ENCODE measurements at places on chromosomes 13 and 19.
A peak's percentile ranks its signal among the peaks of the same experiment; 100 is the strongest.

- DNase-seq: no peak
Measured at GRCh38 chr19:54431255-54431838, 16.1 kb downstream of the TTYH1 start.

GRCh38 chr13:97284558-97284957, 62.4 kb downstream of the MBNL2 start:
- DNase-seq: no peak

- DNase-seq: peak; percentile 61
Measured at GRCh38 chr13:113951246-113951999, 22.5 kb downstream of the C13orf46 start.

- peak; percentile 40 for DNase-seq
Measured at GRCh38 chr13:43303033-43303729, 279.8 kb downstream of the DNAJC15 start.

GRCh38 chr13:100212904-100213553, 124.1 kb downstream of the PCCA start:
- no peak for DNase-seq

DNA sequence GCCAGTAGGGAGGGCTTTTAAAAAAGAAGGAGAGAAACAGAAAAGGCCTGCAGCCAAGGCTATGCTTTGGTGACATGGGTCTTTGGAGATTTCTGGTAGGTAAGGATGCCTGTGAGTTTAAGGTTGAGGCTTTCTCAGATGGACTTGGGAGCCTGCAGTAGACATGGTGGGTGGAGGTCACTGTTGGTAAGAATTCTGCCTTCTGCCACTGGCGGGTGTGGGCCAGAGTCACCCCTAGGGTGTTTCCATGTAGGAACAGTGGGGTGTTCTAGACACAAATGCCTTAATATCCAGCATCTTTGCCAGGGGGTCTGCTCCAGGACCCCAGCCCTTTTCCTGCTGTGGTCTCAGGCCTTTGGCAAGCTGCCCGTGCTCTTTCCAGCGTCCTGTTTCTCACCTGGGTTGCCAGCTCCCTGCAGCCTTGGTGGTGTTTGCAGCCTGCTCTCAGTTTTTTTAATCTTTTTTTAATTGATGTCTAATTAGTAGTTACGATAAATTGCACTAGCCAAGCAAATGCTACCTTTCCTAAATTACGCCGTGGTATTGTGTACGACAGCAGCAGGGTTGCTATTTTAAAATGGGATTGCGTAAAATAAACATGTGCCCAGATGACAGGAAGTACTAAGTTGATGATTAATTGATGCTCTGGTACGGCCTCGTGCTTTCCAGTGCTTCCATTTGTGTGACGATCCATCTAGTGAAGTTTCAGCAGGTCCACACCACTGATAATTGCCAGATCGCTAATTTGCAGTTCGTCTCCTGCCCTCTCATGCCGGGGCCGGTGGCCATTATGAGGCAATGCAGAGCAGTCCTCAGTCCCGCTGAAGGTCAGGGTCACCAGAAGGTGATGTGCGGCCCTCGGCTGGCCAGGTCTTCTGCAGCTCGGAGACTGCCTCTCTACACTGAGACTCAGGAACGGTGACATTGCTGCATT, 35.3 kb upstream of the NPAS1 start:
- no peak for DNase-seq

- no peak for DNase-seq
Measured at GRCh38 chr13:61255040-61255796, 160.4 kb downstream of the PCDH20 start.

DNA sequence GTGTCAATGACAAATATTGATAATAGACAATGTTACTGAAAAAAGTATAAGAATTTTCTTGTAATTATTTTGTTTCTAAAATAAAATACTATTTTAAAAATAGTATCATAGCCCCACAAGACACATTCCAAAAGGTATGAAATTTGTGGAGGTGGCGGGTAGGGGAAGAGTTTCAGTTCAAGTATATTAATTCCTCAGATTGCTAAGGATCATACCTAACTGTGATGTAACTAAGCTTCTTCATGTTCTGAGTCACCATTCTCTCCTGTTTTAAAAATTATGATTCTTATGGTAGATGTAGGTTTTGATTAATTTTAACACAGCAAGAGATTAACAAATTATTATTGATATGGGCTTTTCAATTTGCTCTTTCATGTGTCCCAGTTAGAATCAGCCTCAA, 61.3 kb downstream of the MYO16 start:
- no peak for DNase-seq

DNA sequence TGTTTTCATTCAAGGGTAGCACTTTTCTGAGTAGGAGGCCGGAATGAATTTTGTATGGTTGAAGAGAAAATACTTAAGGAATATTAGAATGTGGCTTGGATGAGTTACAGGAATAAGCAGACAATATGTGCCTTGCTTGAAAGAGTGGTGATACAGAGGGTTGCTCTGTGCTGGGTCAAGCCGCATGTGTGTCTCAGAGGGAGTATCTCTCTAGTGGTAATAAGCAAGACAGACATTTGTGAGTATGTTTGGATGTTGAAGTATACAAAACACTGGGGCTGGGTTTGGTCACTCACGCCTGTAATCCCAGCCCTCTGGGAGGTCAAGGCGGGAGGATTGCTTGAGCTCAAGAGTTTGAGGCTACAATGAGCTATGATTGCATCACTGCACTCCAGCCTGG, 103.9 kb downstream of the LMO7 start:
- no peak for DNase-seq

DNA sequence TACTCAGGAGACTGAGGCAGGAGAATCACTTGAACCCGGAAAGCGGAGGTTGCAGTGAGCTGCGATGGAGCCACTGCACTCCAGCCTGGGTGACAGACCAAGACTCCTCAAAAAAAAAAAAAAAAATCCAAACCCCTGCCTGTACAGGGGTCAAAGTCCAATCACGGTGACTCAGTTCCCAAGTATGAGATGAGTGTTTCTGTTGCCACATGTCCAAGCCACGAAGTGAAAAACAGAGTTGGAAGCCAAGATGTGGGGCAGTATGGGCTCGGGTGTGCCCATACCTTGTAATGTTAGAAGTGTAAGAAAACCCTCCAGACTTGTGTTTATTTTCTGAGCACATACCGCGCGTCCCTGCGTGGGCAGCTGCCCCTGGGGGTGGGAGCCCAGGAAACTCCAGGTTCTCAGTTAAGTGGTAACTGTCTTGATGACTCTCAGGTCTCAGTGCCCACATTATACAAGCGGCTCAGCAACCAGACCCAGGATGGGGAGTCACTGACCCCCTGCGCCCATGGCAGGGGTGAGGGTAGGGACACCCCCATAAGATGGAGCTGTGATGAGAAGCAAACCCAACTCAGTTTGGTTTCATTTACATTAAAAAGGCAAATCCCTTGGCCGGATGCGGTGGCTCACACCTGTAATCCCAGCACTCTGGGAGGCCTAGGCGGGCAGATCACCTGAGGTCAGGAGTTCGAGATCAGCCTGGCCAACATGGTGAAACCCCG, 1.2 kb upstream of the GPX4 start:
- no peak for DNase-seq

- no peak for DNase-seq
Measured at GRCh38 chr13:36753176-36753575, 65.8 kb upstream of the RFXAP start.

DNA sequence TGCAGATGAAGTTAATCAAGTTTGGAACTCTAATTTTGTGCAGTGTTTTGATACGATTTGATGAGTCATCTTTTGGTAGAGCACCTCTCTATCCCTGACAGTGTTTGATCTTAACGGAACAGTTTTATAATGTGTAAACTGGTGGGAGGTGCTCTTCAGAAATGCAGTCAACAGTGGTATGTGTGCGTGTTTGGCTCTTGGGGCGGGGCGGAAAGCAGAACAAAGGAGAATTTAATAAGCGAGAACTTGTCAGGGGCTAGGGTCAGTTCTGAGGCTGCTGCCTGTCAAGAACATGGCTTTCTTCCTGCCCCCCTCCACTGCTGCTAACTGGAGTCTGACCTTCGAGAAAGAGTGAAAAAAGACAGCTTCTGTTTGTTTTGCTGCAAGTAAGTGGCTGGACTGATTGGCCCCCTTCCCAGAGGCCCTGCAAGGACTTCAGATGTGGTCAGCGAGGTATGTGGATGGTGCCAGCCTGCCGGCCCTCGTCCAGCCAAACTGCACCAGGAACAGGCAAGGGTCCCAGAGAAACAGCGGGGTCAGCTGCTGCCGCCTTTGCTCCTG, 40.8 kb downstream of the BBC3 start:
- peak; percentile 73 for DNase-seq

DNA sequence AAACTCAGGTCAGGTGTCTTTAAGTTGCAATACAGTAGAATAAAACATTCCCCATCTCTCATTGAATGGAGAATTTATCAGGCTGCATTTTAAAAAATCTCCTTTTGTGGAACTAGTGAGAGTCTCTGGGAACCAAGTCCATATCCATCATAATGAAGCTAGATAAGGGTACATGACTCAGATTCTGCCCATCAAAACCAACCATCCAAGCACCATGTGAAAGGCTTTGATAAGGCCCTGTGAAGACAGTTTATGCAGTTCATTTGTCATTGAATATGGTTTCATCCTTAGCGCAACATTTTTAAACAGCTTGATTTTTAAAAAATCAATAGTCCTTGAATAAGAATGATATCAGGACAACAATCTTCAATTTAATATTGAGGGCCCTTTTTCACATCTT, 56.3 kb upstream of the DIAPH3 start:
- DNase-seq: no peak

- no peak for DNase-seq
Measured at GRCh38 chr19:33248553-33248953, 22.9 kb upstream of the SLC7A10 start.

DNA sequence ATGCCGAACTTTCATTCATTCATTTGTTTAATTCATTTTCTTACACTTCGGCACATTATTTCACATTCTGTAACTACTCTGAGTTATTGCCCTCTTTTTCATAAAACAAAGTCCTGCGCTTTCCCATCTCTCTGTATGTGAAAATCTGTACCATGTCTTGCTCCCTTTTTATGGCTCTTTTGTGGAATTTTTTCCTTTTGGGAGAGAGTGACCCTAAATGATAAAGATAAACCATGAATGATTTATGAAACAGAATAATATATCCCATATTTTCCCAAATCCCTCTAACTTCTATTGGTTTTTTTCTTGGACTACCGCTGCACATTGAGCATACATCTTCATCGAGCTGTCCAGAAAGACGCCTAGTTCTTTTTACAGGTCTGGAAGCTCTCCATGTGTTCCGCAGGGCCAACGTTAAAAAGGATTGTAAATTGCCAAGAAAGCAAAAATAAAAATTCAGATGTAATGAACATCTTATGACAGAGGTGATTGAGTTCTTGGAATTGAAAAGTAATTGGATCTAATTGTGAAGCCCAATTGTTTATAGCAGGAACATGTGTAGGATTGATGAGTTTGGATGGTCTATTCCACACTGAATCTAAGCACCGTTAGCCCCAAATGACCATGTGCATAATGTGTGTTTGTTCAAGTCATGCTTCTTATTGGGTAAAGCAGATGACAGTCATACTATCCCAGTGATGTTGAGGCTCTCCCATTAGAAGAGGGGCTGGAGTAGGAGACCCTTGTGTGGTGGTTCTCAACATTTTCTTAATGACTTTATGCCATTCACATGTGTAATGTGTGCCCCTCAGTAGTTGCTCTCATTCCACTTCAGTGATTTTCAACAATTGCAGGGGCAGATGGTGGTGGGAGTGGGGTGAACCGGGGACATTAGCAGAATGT, 378.9 kb downstream of the DLEU7 start:
- no peak for DNase-seq

DNA sequence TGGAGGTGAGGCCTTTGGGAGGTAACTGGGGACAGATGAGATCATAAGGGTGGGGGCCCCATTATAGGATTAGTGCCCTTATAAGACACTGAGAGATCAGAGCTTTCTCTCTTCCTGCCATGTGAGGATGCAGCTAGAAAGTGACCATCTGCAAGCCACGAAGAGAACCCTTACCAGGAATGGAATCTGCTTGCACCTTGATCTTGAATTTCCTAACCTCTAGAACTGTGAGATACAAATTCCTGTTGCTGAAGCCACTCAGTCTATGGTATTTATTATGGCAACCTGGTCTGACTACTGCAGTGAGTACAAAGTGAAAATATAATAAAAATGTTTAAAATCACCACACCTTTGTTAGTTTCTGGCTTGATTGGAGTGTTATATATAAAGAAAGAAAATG, 388.0 kb downstream of the LMO7 start:
- no peak for DNase-seq

DNA sequence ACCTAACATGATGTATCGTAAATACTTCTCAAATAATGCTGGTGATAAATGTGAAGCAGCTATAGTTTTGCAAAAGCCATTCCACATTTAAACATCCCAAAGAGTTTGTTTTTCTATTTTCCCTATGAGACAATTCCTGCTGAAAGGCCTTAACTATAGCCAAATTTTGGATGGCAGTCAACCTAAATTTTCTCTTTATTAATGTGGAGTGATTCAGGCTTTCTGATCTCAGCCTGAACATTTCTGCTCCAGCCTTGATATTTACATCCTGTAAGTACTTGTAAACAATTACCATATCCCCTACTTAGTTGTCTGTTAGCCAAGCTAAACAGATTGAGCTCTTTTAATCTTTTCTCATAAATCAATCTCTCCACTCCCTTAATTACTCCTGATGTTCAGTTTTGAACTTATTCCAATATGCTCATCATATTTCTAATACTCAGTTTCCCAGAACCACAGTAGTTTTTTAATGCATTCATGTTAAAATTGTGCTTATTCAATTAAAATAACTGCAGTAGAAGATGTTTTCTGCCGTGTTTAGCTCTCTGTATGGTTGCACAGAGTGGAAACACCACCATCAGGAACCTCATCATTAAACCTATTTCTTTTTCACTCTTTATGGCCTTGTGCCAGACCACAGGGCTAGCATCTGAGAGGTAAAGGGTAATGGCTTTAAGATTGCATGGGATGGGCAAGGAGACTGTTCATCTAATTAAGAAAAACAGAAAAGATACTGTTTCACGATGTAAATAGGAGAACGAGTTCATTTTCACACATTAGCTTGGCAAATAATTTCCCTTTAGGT, 1235.2 kb upstream of the SLC10A2 start:
- DNase-seq: no peak

Data from right kidney (tissue), 9 donors.